ENCODE measurements at places on chromosomes 2 and 18.
A peak's percentile ranks its signal among the peaks of the same experiment; 100 is the strongest.

DNA sequence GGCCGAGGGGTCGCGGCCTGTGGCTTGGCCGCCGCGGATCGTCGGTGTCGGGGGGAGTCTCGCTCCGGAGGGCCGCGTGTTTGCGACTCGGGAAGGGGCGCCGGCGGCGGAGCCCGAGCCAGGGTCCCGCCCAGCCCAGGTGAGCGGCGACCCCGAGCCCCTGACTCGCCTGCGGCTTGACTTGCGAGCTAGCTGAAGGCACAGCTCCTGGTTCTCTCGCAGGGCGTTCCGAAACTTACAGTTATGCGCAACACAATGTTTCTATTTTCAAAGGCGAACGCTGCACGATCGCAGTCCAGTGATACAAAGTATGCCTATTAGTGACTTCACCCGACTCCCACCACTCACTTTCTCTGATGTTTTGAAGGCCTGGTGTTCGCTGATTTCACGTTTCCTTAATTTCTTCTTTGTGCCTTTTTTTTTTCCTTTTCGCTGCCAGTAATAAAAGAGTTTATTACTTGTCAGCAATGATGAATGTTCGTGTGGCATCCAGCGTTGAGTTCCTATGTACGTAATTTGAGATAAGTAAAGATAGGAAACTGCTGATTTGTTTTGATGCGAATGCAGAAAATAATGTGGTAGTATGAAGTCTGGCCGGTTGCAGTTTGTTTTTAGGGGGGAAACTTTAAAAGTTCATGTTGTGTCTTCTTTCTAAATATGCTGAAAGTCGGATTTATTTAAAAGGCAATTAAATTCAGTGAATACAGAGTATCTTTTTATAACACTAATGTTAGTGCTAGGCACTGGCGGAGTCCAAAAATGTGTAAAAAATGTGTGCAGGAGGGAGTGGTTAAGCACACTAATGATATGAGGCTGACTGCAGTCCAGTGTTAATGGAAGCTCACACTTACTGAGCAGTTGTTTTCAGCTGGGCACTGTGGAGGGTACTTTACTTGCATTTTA lies 706 bp downstream of the UBXN2A start:
- DNase-seq = peak; percentile 40

DNA sequence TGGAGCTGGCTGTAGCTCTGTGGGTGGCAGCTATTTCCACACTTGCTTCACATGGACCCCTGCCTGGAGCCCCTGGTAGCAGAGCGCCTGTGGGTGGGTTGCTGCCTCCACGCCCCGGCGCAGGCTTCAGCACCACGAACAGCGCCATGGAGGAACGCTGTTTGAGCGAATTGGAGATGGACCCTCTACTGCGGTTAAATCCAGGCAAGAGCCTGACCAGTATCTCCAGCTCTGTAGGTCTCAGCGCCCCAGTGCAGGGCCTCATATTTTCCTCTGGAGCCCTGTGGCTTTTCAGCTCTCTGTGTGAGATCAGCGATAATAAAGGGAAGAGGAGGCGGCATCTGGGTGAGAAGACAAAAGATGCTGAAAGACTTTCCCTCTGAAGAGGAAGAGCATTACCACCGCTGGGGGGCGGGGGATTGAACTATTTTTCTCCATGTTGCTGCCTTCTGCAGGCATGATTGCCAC lies 12.0 kb downstream of the ONECUT2 start:
- no peak for DNase-seq

DNA sequence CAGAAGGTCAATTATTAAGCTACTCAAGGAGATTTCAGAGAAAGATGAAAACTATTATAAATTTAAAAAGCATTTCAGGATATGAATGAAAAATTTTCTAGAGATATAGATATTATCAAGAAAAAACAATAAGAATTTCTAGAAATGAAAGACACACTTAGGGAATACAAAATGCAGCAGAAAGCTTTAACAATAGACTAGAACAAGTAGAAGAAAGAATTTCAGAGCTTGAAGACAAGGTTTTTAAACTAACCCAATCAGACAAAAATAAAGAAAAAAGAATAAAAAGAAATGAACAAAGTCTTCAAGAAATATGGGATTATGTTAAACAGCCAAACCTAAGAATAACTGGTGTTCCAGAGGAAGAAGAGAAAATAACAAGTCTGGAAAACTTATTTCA lies 34.4 kb downstream of the FLACC1 start:
- DNase-seq = no peak

- peak; percentile 82 for DNase-seq
Measured at GRCh38 chr2:96916646-96917543, 47.0 kb upstream of the SEMA4C start.

DNA sequence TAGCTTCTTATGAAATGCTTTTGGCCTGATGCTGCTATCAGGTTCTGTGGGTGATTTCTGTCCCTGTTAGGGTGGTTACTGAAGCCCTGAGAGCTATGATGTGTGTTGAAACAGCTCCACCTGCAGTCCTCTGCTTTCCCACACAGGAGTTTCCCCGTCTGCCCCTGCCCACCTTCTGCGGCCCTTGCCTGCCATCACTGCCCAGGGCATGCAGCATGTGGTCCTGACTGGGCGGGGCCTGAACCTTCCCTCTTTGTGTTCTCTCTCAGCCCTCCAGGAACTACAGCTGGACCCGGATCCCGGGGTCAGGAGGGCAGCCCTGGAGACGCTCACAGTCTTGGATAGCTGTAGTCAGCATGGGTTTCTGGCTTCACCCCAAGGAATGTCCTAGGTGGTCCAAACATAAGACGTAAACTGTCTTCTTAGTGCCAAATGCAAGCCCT lies 21.4 kb downstream of the HJURP start:
- peak; percentile 44 for DNase-seq

DNA sequence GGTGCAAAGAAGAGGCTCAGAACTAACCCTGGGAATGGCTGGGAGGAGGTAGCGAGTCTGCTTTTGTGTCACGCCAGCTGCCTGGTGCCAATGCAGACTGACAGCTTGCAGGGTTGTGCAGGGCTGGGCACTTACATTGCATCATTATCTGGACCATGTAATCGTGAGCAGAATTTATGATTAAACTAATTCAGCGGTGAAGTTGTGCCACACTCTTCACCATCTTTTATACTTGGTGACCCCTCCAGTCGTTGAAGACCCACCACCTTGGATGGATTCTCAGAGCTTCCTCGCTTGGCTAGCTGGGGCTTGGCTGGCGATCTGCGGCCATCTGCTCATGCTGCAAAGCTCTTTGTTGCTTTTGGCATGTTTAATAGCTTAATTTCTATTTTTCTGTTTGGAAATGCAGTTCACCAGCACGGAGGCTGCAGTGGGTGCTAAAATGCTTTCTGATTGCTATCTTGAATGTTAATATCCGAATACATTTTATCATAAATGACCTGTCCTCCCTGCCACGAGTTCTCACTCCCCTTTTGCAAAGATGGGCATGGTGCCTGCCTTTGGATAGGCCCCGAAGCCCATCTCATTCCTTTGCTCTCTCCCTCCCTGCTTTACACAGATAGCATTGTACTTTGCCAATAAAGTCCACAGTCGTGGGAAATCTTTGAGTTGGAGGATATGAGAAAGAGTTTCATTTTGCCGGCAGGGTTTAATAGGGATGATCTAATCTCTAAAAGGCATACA lies 188.2 kb downstream of the PRKCE start:
- DNase-seq = peak; percentile 90

GRCh38 chr2:40361478-40361877 lies 90.4 kb downstream of the SLC8A1 start:
- no peak for DNase-seq

DNA sequence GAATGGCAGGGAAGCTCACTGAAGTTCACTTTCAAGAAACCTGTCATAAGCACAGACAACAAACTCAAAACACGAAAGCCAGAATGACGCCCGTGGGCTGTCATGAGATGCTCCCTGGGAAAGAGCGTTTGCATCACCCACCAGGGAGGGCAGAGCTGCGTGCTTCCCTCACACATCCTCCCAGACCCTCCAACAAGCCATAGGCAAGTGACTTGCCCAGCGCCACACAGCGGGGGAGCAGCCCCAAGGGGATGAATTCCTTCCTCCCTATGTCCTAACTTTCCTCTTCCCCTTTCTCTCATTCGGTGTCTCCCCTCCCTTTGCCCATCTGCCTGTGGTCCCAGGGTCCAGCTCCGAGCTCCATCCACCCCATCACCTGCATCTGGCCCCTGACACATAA lies 10.7 kb downstream of the BIN1 start:
- no peak for DNase-seq

DNA sequence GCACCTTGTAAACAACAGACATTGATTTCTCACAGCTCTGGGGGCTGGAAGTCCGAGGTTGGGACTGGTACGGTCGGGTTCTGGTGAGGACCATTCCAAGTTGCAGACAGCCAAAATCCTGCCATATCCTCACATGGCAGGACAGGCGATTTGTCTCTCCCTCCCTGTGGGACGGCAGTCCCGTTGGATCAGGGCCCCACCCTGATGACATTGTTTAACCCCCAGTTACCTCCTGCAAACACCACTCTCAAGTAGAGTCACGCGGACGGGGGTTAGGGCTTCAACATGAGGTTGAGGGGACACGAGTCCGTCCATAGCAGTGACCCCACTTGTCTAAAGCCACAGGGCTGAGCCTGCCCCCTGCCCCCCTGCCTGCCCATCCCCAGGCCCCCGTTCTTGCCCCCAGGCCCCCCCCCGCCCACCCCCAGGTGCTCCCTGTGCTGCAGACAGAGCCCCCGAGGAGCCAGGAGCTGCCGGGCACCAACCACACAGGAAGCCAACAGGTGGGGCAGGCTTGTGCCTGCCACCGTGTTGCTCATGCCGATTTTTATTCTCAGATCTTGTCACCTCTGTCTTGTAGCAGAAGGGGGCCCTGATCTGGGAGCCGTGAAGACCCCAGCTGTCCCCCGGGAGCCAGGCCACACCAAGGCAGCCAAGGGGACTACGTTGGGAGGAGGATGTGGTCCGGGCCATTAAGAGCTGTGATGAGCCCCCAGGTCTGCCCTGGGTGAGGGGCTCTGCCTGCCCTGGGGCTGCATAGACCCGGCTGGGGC lies 82.2 kb downstream of the NFATC1 start:
- DNase-seq = no peak

- no peak for DNase-seq
Measured at GRCh38 chr2:1511455-1511854, 98.2 kb downstream of the TPO start.

GRCh38 chr2:75729861-75730260 lies 19.1 kb upstream of the GCFC2 start:
- peak; percentile 24 for DNase-seq

DNA sequence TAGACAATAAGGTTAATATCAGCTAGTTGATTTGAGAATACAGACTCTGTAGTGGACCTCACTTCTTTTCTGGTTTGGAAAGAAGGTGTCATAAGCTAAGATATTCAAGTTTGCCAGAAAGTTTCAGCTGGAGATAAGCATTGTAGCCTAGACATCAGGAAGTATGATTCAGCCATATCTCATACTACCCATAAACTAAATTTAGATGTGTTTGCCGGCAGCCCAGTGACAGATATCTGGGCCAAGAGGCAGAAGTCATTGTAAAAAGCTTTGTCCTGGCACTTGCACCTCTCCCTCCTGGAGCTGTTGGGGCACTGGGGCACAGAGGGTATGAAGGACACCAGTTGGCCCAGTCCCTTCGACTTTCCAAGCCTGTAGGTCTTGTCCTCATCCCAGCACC lies 128.0 kb downstream of the EPHA4 start:
- DNase-seq = no peak

- no peak for DNase-seq
Measured at GRCh38 chr2:36395866-36396265, 40.3 kb downstream of the CRIM1 start.

GRCh38 chr2:96523659-96524481 lies 12.7 kb upstream of the ARID5A start:
- no peak for DNase-seq

DNA sequence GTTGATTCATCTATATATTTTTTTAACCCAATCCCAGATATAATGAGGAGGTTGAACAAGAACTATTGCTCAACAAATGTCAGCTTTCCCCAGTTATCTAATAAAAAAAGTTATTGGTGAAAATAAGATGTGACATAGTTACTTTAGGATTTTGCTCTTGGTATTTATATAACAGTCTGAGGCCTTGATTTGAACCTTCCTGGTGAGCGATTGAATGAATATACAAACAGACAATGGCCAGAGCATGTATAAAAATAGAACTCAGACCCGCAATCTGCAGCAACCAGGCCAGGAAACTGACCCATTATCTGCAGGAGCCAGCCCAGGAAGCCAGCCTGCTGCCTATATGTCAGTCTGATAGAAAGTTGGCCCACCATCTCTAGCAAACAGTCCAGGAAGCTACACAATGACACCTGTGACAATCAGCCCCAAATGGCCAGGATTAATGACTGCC lies 81.6 kb downstream of the HS6ST1 start:
- peak; percentile 27 for DNase-seq

DNA sequence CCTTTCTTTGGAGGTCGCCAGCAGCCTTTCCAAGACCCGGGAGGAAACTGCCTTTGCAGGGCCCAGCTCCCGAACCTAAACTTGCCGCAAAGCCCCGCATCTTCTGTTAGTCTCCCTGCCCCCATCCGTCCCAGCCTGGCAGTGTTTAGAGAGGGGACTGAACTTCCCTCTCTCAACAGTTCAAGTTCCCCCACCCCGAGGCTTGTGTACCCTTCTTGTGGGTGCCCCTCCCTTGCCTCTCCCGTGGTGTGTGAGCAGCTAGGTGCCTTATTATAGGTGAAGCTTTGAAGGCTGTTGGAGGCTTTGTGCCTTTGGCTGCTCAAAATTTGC lies 1.4 kb downstream of the LBH start:
- DNase-seq = no peak

GRCh38 chr2:217626926-217627325 lies 375.9 kb downstream of the TNS1 start:
- DNase-seq = no peak

- no peak for DNase-seq
Measured at GRCh38 chr2:164969909-164970690, 14.8 kb upstream of the SLC38A11 start.

- no peak for DNase-seq
Measured at GRCh38 chr2:186442885-186443284, 43.2 kb upstream of the ZC3H15 start.

GRCh38 chr18:26462355-26462754 lies 86.0 kb downstream of the KCTD1 start:
- no peak for DNase-seq
